M059J (cell line): ENCODE measurements at places on chromosomes 7 and 10. TPM values are rescaled to one million over a fixed set of nuclear protein-coding genes. Genes with fewer than 3 reads are reported as not detected.

DNA sequence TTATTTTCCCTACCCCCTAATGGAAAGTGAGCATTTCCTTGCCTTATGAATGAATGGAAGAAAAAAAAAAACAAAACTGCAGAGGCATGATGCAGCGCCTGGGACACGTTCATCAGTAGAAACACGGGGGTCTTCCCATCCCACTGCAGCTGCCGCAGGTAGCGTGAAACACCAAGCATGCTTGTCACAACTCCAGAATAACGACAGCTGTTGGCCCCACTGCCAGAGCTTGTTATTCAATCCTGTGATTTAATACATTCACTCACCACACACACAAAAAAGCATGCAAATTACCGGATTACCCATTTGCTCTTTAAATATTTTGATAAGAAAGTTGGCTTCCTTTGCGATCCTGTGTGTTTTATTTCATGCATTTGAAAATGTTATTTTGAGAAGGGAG lies 48.4 kb upstream of the GNA12 start:
- DNase-seq = no peak

DNA sequence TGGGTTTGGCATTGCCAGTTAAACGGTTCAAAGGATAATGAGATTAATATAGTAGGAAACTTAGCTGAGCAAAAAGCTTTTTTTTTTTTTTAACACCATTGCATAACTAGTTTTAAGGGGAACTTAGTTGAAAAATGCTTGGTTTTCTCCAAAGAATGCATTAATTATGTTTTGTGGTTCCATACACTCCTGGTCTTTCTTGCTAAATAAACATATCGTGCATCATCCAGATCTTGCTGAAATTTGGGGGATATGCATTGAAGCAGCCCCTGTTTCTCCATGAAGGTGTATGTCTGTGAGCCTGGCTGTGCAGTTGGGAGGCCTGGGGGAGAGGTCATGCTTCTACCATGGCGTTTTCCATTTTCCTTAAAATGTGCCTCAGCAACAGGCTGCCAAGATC lies 558.2 kb upstream of the GALNT17 start:
- no peak for DNase-seq

DNA sequence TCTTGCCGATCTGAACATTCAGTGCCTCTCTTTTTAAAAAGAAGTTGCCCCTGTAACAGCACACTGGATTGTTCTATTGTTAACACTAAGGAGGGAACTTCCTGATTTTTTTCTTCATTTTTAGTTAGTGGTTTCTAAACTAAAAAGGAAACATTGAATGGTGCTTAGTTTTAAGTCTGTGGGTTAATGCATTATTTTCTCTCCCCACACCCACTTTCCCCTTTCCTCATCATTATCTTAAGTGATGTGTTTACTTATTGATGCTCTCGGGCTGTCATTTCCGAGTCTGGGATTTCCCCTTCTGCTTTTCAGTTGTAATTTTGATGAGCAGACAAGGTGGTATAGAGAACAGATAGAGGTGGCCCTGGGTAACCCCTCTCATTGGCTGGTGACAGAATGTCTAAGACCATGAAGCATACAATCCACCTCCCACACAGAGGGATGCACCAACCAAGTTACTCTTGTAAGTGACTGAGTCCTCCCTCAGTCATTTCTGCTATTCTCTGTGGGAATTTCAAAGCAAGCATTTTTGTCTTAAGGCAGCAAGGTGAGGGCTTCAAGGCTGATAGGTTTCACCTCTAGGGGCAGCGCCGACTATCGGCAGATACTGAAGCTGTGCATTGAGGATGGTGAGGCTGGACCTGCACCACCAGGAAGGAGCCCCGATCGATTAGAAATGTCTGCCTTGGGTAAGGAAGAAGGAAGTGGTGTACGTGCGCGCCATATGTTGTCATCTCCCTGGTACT lies 49.5 kb downstream of the CHN2 start:
- DNase-seq = no peak

GRCh38 chr7:30874656-30875302 lies 36.9 kb upstream of the AQP1 start:
- DNase-seq = peak; percentile 9

The VAX1 gene
- not detected in 2 replicates for total RNA-seq

The CCDC3 gene
- total RNA-seq = 2.0 and 2.6 TPM in 2 replicates
